ENCODE measurements at places on chromosomes 2 and 18.

DNA sequence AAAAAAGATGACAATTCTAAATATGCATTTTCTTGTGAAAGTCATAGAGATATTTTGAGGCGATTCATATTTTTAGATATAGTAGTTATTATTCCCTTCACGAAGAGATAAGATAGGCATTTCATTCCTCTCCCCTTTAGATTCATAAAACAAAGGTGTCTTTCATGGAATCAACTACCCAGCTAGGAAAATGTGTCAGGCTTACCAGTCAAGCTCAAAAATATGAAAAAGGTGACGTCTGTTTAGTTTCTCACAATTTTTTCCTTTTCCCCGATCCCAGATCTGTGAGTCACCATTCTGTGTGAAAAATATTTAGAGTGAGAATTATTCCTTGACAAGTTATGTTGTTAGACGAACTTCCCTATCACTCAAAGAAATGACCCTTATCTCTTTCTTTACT, 95.4 kb upstream of the FN1 start:
- no peak for DNase-seq

- no peak for DNase-seq
These were observed 1.5 kb downstream of the ACSL3 start for GRCh38 chr2:222862106-222862908.

DNA sequence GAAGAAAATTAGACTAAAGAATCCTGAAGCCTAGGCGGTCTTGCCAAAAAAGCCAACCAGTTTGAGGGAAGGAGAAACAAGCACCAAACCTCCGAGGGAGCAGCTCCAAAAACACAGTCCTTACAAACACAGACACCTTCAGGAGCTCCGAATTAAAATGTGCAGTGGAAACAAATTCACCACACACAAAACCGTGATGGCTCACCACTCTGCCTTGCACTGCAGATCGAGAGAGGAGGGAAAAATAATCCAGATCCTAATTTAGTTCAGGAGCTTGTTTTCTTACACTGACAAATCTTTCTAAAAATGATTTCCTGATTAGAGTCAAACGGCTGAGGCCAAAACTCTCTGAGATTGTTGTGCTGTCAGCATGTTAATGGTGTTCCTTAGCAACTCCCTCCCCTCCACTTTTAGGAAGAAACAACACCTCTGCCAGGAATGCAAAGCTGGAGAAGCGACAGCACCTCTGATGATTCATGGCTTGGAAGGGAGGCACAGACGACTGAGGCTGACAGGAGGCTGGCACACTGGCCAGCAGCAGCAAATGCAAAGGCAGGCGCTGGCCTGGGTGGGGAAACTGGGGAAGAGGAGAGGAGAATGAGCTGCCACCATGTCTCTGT, 249.4 kb upstream of the KLHL29 start:
- peak; percentile 82 for DNase-seq

- DNase-seq = no peak
These were observed 80.9 kb upstream of the PHLPP1 start for GRCh38 chr18:62634458-62634857.

GRCh38 chr2:6482256-6482655, 383.5 kb downstream of the CMPK2 start:
- DNase-seq = no peak

- no peak for DNase-seq
These were observed 16.6 kb downstream of the SERPINE2 start for GRCh38 chr2:224022486-224022885.

GRCh38 chr2:102061286-102061699, 69.5 kb downstream of the IL1R2 start:
- DNase-seq = no peak

DNA sequence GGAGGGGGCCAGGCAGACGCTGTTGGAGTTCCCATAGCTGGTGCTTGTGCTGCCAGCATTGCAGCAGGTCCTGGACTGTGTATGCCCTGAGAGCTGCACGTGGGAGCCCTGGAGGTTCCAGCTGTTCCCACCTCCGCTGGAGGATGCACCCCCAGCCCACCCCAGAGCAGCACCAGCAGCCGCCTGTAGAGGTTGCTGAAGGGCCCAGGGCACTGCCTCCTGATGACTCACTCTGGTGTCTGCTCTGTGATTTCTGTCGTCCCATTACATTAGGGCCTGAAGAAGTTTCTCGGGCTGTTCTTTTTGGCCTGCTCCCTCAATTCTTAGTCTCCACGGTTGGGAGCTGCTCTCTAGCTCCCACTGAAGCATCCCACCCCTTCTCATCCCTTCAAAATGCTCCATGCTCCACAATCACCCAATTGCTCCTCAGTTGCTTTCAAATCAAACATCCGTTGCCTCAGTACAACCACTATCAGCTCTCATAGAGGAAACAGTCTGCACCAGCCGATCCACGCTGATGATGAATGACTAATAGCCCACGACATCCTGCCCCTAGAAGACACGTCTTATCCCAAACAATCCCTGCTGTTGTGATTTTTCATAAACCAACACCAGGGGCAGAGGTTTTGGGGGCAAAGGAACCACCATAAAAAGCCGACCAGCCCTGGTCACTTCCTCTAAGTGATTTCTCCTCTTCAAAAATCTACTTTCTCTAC, 65.2 kb upstream of the RNF152 start:
- DNase-seq = no peak

DNA sequence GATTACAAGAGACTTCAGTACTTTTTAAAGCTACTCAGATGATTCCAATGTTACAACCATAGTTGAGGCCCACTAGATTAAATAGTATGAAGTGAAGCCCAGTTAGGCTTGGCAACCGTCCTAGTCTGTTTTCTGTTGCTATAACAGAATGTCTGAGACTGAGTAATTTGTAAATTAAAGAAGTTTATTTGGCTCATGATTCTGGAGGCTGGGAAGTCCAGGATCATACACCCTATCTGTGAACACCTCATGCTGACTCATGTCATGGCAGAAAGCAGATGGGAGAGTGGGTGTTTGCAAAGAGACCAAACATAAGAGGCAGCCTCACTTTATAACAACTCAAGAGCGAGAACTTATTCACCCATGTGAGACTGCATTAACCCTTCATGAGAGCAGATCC, 63.1 kb downstream of the CCDC150 start:
- no peak for DNase-seq

DNA sequence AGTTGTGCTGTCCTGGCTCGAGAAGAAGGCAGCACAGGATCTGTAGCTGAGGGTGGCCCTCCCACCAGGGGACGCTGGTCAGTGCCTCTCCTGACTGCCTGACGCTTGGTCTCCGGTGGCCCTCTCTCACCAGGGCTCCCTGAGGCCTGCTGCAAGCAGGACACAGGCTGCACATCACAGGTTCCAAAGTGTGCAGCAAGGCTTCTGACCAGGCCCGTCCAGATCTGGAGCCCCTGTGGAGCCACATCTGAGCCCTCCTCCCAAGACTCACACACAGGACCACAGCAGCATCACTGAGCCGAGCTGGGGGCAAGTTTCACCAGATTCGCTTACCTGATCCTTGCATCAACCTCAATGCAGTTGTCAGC, 12.1 kb downstream of the AMER3 start:
- no peak for DNase-seq

- no peak for DNase-seq
These were observed 137.7 kb downstream of the SNTG2 start for GRCh38 chr2:1088192-1088860.

GRCh38 chr18:26159353-26159752, 25.7 kb downstream of the PSMA8 start:
- no peak for DNase-seq

- no peak for DNase-seq
These were observed 50.6 kb downstream of the PSMD14 start for GRCh38 chr2:161358838-161359237.

GRCh38 chr2:184031402-184032147, 566.8 kb upstream of the ZNF804A start:
- no peak for DNase-seq

DNA sequence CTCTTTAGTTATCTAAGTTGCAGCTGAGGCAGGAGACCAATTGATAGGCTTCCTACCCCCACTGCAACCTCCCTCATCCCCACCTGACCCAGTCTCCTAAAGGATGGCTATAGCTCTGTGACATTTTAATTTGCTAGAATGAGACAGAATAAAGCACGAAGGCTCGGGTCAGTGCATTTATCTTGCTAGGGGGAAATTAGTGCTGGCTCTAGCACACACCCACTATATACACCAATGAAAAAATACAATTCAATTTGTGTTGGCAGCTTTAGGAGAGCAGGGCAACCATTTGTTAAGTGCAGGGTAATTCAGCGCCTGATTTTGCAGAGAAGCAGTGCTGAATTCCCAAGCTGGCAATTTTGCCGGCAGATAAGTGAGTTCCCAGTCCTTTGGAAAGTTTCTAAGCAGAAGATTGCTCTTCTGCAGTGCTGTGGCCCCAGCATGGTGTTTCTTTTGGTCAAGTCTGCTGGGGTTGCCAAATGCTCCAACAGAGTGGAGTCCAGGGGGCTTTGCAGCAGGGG, 346.0 kb downstream of the ALK start:
- no peak for DNase-seq

- no peak for DNase-seq
These were observed 377.2 kb upstream of the LRATD1 start for GRCh38 chr2:14255135-14255820.

DNA sequence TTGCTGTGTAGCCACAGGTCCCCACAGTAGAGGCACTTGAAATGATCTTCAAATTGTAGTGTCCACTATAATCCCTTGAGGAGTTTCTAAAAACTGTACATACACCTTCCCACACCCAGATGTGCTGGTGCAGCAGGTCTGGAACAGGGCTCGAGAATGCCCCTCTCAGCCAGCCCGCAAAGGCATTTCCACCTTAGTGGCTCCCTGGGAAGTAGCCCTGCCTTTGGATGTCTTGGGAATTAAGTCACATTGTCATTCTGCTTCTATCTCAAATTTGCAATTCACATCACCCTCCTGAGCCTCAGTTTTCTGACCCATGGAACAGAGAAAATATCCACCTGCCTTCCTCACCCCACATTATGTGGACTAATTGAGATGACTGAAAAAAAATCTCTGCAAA, 44.3 kb upstream of the TCF7L1 start:
- no peak for DNase-seq

DNA sequence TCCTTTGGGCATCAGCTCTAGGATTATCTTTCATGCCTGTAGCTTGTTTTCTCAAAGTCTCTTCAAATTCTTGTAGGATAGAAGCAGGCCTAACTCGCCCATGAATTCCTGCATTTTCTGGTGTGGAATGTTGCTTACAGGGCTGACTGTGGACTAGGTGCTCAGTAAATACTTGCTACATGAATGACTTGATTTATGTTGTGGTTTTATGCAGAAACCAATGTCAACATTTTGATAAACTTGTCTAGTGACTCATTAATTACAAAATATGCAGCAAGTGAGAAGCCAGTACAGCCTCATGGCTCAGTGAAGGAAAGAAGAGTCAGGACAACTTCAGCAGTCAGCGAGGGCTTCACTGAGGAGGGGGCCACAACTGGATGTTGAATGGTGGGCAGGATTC, 110.6 kb upstream of the SIX2 start:
- DNase-seq = no peak

GRCh38 chr2:85062565-85062964, 70.6 kb upstream of the TCF7L1 start:
- DNase-seq = no peak

DNA sequence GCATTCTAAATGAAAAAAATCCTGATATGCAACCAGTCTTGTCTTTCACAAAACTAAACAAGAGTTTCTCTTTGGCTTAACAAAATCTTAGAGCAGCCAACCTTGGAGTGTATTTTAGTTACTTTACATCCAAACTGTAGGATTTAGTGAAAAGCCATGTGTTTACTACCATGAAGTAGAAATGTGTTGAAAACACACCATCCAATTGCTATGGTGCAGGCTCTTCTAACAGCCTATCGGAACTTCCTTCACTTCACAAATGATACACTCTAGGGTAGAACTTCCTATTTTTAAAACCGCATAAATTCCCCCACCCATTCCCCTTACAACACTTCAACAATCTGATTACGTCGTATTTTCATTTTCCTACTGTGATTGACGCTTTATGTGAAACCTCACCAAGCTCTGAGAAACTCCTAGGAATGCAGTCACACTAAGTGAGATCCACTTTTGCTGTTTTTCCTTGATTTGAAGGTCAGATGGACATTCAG, 74.4 kb upstream of the MAP4K4 start:
- no peak for DNase-seq

DNA sequence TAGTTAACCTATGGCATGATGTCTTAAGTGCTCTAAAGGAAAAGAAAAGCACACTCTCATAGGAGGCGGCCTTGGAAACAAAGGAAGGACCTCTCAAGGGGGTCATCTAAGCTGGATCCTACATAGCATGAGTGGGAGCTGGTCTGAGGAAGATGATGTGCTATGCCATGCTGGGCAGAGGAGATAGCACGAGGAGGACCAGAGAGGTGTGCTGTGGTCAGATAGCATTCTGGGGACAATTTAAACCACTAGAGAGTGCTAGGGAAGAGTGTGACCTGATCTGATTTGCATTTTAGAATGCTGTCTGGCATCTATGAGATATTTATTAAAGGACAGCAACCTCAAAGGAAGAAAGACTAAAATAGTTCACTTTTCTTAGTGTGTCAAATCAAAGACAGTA, 910.1 kb upstream of the CELF4 start:
- DNase-seq = no peak

DNA sequence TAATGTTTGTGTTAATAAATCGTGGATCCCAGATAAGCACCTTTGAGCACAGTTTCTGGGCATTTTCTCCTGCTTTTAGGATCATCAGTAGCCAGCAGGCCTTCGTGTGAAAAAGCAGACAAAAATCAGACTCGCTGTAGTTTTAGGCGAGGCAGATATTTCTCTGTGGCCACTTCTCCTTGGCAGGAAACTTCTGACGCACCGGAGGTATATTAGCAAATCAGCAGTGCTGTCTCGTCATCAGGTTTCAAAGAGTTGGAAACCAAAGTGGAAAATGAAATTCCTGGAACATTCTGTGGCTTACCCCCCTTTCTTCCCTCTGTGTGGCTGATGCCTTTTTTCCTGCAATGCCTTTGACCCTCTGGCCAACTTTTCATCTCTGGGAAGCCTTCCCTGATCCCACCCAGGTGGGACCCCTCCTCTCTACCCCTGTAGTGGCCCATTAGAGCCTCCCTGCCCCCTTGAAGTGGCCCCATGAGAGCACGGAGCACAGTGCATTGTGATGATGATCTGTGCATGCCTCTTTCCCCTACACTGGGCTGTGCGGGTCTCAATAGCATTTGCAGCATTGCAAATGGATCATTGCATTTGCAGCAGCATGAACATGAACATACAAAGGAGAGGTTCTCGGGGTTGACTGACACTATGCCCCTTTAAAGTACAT, 93.3 kb downstream of the RNF144A start:
- no peak for DNase-seq

DNA sequence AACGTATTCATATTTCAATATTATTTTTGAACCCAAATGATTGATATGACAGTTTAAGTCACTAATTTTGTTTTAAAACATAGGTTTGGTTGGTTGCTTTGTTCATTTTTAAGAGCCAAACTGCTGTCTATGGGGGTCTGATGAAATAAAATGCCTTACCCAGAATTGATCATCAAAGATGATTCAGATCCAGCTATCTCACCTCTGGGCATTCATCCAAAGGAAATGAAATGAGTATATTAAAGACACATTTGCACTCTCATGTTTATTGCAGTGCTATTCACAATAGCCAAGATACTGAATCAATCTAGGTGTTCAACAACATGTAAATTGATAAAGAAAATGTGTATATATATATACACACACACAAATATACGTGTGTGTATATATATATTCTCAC, 326.9 kb upstream of the GULP1 start:
- DNase-seq = no peak

All from ascending aorta (tissue), 2 donors.